Muscle of arm (tissue), 14 donors: ENCODE measurements at places on chromosomes 5 and 9. TPM values are rescaled to one million over a fixed set of nuclear protein-coding genes. Genes with fewer than 3 reads are reported as not detected.
A peak's percentile ranks its signal among the peaks of the same experiment; 100 is the strongest.

EPB41L4B gene
- polyA plus RNA-seq, result 6.5 TPM

MARCHF11 gene
- polyA plus RNA-seq, result not detected

CLIC3 gene
- 0.29 TPM for polyA plus RNA-seq

FAM200C gene
- 15.6 TPM for polyA plus RNA-seq

- DNase-seq, result no peak
Measured at GRCh38 chr5:137808503-137809135, 54.5 kb upstream of the HNRNPA0 start.

GRCh38 chr5:181239062-181239663 is 4.5 kb downstream of the RACK1 start:
- DNase-seq, result no peak

DNA sequence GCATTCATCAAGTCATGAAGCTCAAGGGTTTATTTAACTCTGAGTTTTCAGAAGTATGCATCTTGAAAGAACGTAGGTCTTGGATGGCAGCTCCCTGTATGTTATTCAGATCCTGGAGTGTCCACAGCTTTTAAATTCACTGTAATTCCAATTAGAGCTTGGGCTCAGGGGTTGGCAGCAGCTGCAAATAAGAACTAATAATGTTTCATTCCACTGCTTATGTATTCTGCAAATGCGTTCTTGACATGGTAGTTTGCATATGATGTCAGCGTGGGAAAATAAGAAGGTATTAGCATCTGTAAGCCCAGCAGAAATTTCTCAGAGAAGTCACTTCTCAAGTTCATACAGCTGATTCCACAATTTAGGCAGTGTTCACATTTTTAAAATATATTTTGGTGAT is 58.4 kb downstream of the RORB start:
- no peak for DNase-seq

SHISAL2B gene
- polyA plus RNA-seq, result 0.77 TPM

DNA sequence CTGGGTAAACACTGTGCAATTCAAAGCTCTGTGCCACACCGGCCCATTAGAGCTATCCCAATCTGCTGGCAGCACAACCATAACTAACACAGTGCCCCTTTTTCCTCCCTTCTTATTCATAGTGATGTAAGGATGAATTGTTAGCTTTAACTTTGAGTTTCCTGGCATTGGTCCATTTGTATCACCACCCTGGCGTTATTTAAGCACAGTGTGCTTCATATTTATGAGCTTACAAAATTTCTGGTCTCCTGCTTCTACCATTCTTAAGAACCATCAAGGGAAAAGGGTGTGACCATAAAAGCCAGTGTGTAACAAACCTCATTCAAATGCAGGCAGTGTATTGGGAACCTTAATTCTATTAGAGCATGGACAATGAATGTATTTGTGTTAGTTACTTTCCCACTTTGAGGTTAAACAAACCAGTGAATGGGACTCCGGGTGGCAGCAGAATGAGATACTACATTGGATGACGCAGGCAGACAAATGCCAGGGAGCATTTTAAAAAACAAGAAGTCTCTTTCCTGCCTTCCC is 222.6 kb downstream of the TMEM161B start:
- DNase-seq, result no peak

- DNase-seq, result no peak
Measured at GRCh38 chr5:172908662-172909061, 50.6 kb upstream of the RPL26L1 start.

DNA sequence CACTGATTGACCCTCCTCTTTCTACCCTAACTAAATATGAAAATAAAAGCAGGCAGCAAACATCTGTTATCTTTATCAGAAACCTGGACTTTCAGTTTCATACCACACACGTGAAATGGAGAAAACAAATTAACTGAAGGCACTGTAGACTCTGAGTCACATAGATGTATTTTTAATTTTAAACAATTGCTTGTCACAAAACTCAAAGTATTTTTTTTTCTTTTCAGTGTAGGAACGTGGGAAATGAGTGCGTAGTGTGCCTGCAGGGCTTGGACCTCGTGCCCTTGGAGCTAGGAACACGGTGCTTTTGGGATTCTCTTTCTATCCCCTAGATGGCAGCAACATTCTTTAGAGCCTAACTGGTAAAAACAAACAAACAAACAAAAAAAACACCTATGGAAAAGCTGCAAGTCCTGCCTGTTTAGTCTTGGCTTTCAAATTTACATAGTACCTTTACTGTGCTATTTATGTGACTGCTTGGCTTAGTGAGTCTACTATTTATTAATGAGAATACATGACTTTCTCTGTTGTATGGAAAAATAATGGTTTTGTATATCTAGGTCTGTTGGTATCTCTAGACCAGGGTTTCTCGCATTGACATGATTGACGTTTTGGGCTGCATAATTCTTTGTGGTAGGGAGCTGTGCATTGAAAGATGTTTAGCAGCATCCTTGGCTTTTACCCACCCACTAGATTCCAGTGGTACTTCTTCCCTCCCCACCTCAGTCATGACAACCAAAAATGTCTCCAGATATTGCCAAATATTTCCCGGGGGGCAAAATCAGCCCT is 16.8 kb upstream of the ACTBL2 start:
- DNase-seq, result peak; percentile 39

- no peak for DNase-seq
Measured at GRCh38 chr9:68721666-68722330, 16.8 kb downstream of the PIP5K1B start.

PAM gene
- 142 TPM for polyA plus RNA-seq

DNA sequence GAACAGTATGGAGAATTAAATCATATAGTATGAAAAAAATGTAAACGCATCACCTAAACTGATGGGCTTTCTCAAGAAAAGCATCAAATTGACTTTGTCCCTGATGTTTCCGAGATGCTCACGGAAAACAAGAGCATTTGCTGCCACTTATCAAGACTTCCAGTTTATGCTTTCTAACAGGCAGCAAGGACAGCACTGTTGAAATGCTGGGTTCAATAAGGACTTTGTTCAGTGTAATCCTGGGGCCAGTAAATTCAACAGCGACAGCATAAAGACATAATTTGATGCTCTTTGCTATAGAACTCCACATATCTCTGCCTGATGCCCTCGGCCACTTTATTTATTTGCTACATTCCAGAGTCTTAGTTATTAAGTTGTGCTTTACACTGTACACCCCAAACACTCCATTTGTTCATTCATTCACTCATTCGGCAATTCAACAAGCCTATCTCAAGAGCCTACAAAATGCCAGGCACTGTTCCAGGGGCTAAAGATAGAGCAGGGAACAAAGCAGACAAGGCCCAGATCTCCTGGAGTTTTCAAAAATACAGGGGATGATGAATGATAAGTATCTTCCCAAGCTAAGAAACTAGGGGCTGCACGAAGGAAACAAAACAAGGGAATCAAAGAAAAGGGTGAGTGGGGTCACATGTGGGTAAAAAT is 294.6 kb downstream of the ZNF608 start:
- DNase-seq, result no peak

DNA sequence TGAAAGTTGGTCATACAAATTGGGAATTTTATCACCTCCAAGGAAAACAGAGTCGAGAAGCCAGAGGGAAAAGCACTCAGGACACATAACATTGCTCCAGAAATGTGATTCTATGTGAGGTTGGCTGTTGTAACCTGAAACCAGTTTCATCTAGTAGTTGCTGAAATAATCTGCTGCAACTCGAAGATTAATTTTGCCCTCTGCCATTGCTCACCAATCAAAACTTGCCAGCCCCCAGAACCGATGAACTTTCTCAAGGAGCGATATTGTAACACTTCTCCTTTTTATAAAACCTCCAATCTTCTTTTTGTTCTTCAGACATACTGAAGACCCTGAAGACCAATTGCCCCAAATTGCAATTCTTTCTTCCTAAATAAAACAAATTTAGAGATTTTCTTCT is 31.1 kb downstream of the C5orf58 start:
- DNase-seq, result no peak

DNA sequence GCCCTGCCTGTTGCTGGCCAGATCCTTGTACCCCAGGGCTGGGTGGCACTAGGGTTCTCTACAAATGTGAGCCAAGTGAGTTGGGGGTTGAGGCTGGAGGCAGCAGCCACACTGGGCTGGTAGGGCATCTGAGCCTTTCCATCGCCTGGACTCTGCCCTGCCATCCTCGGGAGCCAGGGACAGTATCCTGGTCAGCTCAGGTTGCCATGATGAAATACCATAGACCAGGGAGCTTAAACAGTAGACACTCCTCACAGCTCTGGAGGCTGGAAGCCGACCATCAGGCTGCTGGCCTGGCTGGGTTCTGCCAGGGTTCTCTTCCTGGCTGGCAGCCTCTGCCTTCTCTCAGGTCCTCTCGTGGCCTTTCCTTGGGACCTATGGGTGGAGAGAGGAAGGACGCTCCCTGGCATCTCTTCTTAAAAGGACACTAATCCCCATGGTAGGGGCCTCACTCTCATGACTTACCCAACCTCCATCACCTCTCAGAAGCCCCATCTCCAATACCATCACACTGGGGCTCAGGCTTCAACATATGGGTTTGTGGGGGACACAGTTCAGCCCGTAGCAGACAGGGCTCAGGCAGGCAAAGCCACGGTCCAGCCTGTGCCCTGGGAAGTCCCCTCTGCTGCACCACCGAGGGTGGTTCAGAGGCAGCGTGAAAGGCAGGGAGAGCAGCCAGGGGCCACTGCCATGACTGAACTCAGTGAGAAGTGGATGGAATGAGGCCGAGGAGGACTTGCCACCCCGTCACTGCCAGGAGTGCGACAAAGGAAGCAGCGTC is 50.1 kb downstream of the HMCN2 start:
- DNase-seq, result no peak

BTNL8 gene
- not detected for polyA plus RNA-seq

PCDHGB7 gene
- 6.5 TPM for polyA plus RNA-seq

- no peak for DNase-seq
Measured at GRCh38 chr5:172952034-172952511, 7.2 kb upstream of the RPL26L1 start.

DNA sequence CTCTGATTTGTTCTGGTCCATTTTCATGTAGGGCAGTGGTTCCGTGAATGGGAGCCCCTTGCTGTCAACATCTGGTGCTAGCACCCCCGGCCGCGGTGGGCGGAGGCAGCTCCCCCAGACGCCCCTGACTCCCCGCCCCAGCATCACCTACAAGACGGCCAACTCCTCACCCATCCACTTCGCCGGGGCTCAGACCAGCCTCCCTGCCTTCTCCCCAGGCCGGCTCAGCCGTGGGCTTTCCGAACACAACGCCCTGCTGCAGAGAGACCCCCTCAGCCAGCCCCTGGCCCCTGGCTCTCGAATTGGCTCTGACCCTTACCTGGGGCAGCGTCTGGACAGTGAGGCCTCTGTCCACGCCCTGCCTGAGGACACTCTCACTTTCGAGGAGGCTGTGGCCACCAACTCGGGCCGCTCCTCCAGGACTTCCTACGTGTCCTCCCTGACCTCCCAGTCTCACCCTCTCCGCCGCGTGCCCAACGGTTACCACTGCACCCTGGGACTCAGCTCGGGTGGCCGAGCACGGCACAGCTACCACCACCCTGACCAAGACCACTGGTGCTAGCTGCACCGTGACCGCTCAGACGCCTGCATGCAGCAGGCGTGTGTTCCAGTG is 244.0 kb downstream of the CACNA1B start:
- DNase-seq, result no peak

TAF1L gene
- not detected for polyA plus RNA-seq

NXNL2 gene
- not detected for polyA plus RNA-seq

SLC2A6 gene
- 0.88 TPM for polyA plus RNA-seq

DNA sequence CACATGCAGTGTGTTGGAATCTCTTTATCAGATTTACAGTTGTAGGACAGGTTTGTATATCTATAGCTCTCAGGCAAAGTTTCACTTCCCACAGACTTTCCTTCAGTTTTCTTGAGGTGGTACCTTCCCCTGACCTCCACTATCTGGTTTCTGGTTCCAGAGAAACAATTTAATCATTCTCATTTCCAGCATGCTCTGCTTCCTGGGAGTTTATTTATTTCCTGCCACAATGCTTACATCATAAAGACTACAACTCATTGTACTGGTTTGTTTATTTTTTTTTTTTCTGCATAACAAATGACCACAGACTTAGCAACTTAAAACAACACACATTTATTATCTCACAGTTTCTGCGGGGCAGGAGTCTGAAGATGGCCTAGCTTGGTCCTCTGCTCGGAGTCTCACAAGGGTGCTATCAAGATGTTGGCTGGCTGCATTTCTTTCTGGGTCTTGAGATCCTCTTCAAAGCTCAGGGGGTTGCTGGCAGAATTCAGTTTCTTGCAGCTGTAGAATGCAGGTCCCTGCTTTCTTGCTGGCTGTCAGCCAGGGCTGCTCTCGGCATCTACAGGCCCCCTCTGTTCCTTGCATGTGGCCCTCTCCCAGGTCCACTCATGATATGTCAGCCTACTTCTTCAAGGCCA is 247.7 kb downstream of the ENC1 start:
- no peak for DNase-seq

DNAJA1 gene
- polyA plus RNA-seq, result 126 TPM

- no peak for DNase-seq
Measured at GRCh38 chr5:128276537-128277216, 193.1 kb downstream of the SLC12A2 start.

DNA sequence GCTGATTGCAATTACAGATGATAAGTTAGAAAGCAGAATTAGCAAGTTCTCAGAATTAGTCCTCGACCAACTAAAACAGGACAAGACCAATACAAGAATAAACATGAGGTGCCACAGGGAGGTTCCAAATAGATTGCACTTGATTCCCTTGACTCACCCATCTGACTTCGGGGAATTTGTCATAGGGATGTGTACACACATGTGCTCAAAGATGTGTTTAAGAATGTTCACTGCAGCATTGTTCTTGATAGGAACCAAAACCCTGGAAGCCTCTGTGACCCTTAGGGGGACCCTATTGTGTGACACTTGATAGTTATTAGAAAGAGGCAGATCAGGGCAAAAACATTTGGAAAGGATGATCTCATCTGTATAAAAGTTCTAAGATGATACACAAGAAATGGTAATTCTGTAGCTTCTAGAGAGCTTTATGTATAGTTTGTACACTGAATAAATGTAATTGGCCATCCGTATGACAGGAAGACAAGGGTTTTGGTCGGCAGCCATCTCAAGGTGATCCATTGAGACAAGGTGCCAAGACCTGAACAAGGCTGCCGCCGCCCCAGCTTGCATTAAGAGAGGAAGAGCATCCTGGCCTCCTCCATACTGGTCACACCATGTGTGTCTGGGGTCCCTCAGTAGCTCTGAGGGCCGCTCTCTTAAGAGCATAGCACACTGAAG is 48.2 kb upstream of the GARNL3 start:
- no peak for DNase-seq

- no peak for DNase-seq
Measured at GRCh38 chr9:70428781-70429180, 14.3 kb upstream of the KLF9 start.

- no peak for DNase-seq
Measured at GRCh38 chr5:6059137-6059800, 319.1 kb downstream of the MED10 start.

- DNase-seq, result no peak
Measured at GRCh38 chr5:178279026-178279722, 46.6 kb upstream of the PHYKPL start.

DNA sequence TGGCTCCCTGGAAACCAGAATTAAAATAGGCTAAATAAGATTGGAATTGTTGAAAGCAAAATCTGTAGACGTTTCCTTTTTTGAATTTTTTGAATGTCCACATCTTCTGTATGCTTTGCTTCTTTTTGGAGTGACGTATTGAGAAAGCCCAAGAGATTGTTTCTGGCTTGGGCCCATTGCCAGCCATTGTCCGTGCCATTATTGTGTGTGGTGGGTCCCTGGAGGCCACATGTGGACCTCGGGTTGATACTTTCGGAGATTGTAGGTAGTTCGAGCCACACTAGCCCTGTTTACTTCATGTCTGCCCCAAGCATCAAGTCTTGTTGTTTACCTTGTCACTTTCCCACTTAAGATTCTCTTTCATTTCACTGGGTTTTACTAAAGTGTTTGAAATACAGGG is 106.0 kb downstream of the PALM2AKAP2 start:
- no peak for DNase-seq

EIF4E1B gene
- polyA plus RNA-seq, result not detected

HARS1 gene
- 48.5 TPM for polyA plus RNA-seq
